Stromal cell of bone marrow (primary cell): ENCODE measurements at places on chromosomes 1 and 21.
A peak's percentile ranks its signal among the peaks of the same experiment; 100 is the strongest.

GRCh38 chr1:88701275-88701674 is 17.2 kb downstream of the PKN2 start:
- no peak for DNase-seq

DNA sequence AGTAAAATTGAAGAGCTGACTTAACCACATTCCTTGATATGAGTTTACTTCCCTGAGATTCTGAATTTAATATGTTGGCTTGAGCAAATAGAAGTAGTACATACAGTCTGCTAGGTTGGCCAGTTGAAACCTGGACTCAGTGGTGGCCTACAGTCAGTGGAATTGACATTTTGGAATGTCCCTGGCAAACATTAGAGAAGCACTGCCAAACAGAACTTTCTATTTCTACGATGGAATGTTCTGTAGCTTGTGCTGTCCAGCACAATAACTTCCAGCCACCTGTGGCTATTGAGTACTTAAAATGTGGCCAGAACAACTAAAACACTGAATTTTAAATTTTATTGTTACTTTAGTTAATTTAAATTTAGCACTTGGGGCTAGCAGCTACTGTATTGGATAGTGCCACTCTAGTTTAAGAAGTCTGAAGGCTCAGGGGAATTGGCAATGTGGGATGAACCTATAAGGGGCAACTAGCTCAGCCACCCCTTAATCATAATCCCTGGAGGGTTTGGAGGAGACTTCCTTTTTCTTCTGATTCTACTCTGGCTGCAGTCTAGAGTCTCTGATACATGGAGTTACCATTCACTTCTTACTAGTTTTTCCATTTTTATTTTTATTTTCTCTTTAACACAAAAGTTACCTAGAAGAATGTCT is 10.3 kb upstream of the TEDDM1 start:
- DNase-seq: no peak

DNA sequence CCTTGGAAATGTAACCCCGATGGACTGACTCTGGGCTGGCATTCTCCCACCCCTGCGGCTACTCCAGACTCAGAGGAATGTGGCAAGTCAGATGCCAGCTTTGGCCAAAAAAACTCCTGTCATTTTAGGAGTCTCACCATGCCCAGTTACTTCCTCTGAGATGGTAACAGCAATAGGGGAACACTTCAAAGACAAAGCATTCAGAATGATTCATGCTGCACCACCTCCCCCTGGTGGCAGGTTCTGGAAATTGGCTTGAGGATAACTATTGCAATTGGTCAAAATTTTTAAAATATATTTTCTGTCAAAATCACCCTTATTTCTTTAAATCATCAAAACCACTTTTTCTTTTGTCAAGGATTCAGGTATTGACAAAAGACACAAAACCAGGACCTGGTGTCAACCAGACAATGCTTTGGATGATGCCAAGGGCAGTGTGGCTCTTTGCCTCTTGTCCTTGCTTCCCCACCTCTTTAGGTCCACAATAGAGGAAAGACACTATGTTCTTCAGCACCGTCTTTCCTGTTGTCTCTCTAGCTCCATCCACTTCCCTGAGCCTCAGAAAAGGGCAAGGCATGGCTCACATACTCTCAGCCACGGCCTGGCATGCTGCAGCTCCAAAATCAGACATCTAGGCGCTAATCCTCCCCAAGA is 9.9 kb upstream of the CDCA8 start:
- DNase-seq: peak; percentile 48

- DNase-seq: no peak
Measured at GRCh38 chr1:85358702-85359438, 82.4 kb upstream of the BCL10 start.

DNA sequence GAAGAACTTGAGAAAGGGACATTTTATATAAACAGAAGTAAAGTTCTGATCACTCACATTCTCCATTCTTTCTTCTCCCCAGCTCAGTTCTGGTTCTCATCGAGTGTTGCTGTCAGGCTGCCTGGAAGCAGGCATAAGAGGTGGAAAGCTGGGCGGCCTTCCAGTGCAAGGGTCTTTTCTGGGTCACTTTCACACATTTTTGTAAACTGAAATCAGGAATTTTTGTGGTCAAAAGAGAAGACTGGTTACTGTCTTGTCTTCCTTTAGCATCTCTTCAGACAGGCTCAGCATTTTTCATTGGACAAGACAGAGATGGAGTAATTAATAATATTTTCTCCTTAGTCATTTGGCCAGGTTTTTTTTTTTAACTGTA is 93.7 kb downstream of the CTH start:
- DNase-seq: no peak

DNA sequence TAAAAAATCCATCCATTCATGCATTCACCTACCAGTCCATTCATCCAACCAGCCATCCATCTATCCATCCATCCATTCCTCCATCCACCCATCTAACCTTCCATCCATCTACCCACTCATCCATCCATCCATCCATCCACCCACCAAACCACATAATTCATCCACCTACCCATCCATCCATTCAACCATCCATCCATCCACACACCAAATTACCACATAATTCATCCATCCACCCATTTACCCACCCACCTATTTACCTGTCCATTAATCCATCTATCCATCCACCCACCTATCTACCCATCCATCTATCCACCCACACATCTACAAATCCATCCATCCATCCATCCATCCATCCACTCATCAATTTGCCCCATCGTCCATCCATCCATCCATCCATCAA is 71.4 kb downstream of the CLIC6 start:
- no peak for DNase-seq

DNA sequence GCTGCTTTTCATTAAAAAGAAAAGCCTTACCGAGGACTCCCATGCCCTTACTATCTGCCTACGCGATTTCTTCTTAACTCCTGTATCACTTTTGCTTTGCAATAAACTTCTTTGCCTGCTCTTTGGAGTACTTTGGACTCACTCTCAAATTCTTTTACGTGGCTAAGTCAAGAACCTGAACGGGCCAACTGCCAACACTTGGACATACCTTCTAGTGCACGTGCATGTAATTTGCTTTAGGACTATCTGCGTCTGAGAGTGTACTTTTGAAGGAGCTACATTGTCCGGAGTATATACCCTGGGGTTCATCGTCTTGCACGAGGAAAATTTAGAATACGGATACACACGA is 3.6 kb upstream of the OTUD3 start:
- no peak for DNase-seq

- no peak for DNase-seq
Measured at GRCh38 chr1:182869241-182869666, 30.1 kb downstream of the DHX9 start.

DNA sequence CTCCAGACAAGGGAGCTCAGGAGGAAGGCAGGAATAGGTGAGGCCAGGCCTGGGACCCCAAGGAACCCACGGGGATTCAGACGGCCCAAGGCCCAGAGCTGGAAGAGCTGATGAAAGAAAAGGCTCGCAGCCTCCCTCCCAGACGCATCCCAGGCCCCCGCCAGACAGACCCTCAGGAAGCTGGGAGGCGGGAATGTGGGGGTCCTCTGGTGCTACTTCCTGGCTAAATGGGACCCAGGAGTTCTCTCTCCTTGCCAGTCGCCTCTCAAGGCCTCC is 430 bp downstream of the FBXO2 start:
- no peak for DNase-seq

GRCh38 chr1:36656838-36657237 is 174.1 kb upstream of the CSF3R start:
- no peak for DNase-seq

DNA sequence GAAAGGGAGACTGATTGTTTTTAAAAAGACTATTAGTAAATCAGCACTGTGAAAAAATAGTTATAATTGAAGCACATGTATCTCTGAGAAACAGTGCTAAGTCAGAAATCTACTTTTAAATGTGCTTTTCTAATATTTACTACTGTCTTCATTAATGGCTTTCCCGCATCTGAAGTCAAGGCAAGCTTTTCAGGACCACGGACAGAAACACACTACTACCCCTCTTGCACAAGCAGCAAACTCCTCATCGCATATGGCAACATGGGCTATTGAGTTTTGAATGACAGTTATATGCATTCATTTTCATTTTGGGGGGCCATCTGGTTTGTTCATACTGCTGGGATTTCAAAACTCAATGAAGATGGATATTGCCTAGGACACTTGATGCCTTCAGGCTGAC is 433.4 kb upstream of the CAMK1G start:
- peak; percentile 12 for DNase-seq

DNA sequence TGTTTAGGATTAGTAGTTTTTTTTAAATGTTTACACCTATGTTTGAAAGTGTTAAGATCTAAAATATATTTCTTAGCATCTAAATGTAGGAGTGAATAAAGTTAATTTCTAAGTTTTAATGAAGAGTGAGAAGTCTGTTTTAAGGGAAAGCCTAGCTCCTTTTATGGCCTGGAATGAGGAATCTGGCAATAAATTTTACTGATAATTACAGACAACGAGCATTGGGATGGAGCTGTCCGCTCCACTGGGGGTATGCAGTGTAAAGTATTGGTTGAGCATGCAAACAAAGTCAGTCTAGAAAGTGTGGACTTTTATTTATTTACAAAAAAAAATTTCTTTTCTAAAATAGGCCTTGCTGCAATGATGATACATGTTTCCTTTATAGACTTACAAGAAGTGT is 19.0 kb downstream of the CLIC6 start:
- DNase-seq: no peak

DNA sequence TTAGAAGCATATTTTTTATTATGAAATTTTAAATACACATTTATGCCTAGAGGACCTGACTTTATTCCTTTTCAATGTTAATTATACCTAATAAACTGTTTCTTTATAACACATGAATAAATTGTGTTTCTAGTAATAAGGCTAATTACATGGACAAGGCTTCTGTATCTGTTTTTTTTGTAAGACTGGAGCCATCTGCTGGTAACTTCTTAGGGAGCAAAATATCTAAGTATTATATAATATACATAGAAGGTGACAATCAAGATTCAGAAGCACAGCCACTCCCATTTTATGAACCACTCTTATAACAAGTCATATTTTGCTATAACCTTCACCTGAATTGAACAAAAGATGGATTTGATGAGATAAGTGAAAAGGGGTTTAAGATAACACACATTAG is 84.2 kb downstream of the LBR start:
- no peak for DNase-seq

DNA sequence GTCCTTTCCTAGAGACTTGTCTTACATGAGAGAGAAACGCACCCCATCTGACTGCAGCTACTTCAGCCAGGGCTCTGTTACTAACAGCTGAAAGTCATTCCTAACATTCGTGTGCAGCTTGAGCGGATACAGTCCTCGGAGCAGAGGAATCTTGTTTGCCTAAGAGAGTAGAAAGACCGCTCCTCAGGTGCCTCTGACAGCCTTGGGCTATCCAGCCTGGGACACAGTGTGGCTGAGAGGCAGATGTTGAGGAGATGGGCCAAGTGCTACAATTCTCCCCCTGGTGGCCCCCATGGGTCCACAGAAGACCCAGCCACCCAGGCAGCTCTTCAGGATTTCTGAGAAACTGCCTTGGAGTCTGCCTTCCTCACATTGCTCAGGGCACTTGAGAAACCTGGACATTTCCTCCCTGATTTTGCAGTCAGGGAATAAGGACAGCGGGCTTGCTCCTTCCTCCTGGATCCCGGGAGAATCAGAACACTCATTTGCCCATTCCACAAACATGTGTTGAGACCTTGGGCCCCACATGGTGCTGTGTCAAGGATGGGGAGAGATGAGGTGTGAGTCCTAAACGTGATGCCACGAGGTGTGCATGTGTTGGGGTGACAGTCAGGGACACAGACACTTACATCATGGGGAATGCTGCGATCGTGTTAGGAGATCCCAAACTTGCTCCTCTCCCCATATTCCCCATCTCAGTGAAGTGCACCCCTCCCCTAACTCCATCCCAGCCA is 13.1 kb downstream of the TRIM62 start:
- no peak for DNase-seq

GRCh38 chr1:44642925-44643324 is 31.4 kb downstream of the TMEM53 start:
- DNase-seq: no peak

GRCh38 chr1:41535716-41536115 is 51.2 kb upstream of the EDN2 start:
- DNase-seq: no peak

- peak; percentile 65 for DNase-seq
Measured at GRCh38 chr1:6330410-6330911, 63.1 kb downstream of the ACOT7 start.

DNA sequence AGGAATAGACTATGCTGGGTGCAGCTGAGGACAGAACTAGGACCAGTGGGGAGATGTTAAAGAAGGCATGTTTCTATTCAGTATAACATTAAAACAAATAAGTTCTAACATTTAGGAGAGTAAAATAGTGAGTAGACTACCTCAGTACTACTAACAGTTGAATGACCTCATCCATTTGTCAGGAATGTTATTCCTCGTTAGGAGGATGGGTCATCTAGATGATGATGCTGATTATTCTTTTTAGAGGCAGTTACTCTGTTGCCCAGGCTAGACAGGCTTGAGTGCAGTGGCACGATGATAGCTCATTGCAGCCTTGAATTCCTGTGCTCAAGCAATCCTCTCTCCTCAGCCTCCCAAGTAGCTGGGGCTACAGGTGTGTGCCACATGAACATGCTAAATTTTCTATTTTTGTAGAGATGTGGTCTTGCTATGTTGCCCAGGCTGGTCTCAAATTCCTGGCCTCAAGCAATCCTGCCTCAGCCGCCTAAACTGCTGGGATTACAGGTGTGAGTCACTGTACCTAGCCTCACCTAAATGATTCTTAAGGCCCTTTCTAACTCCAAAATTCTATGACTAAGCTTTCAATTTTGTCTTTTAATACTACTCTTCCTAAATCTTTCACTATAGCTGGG is 9.3 kb downstream of the EEIG2 start:
- no peak for DNase-seq

DNA sequence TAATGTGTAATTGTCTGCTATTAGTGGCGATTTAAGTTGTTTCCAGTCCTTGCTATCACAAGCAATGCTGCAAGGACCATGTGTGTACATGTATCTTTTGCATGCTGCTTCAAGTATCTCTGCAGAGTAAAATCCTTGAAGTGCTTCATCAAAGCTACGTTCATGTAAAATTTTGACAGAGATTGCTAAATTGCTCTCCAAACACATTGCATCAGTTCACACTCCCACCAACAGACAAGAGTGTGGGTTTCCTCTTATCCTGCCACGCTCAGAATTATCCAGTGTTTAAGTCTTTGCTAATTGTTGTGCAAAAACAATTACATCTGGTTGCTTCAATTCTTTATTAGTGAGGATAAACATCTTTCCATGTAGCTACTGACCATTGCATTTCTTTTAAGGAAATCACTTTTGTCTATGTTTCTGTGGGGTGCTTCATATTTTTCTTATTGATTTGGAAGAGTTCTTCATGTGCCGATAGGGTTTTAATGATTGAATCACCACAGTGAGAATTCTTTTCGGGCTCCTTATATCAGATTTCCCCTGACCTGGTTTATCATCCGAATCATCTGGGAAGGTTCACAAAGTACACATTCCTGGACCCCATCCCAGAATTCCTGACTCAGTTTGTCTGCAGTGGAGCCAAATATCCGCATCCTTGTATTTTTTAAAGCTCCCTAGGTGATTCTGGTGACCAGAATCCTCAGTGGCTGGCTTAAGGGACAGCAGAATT is 56.3 kb upstream of the GALNT2 start:
- DNase-seq: no peak
